ENCODE measurements at places on chromosomes 13 and 19. TPM values are rescaled to one million over a fixed set of nuclear protein-coding genes. Genes with fewer than 3 reads are reported as not detected.
A peak's percentile ranks its signal among the peaks of the same experiment; 100 is the strongest.

DNA sequence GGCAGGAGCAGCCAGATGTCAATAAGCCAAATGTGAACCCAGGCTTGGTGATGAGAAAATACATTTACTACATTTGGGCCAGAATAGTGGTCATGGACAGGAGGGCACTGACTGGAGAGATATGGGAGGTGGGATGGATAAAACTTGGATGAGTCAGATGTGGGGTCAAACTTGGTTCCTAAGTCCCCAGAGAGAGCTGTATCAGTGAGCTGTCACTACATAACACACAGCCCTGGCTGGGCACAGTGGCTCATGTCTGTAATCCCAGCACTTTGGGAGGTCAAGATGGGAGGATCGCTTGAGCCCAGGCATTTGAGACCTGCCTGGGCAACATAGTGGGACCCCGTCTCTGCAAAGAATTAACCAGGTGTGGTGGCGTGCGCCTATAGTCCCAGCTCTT lies 51.6 kb upstream of the EHD2 start:
- DNase-seq: no peak

ZNF850 gene
- total RNA-seq: 7.5 TPM

GRCh38 chr13:36745436-36745835 lies 71.6 kb downstream of the SERTM1 start:
- no peak for DNase-seq

GRCh38 chr19:50952910-50953309 lies at the start of gene KLK5:
TSS of gene KLK5 (minus strand) at chr19:50953038. CDS start at chr19:50952657, 381 bp downstream.
- DNase-seq: no peak

OLFM2 gene
- 67.9 TPM for total RNA-seq

- DNase-seq: no peak
Observed at GRCh38 chr19:41616792-41617621, 9.9 kb downstream of the CEACAM4 start.

DNA sequence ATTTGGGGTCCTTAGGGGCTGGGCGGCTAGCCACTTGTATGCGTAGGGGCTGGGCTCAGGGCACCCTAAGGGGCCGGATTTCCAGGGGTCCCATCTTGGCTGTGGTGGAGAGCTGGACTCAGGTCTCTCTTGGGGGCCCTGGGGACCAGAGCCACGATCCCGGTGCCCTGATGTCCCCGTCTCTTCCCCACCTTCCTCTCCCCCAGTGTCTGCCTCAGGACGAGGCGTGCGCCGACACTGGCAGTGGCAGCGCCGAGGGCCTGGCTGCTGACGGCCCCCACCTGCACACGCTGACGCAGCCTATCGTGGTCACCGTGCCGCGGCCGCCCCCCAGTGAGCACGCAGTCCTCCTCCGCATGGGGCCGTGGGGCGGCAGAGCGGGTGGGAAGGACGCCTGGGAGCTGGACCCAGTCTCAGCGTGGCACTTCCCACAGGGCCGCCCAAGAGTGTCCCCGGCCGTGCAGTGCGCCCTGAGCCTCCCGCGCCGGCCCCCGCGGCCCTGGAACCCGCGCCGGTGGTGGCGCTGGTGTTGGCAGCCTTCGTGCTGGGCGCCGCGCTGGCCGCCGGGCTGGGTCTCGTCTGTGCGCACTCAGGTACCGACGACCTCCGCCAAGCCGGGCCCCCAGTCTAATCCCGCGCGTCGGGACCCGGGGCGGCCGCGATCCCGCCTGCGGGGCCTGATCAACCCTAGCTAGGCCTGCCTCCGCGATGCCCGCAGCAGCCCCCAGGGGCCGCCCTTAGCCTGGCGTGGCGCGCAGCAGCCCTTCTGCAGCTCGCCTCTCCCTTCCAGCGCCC lies 2.7 kb upstream of the SNAPC2 start:
- peak; percentile 87 for DNase-seq
